EH (cell line): ENCODE measurements at places on chromosomes 11 and 22.

- DNase-seq = no peak
Observed at GRCh38 chr11:116642902-116643301, 129.9 kb downstream of the BUD13 start.

DNA sequence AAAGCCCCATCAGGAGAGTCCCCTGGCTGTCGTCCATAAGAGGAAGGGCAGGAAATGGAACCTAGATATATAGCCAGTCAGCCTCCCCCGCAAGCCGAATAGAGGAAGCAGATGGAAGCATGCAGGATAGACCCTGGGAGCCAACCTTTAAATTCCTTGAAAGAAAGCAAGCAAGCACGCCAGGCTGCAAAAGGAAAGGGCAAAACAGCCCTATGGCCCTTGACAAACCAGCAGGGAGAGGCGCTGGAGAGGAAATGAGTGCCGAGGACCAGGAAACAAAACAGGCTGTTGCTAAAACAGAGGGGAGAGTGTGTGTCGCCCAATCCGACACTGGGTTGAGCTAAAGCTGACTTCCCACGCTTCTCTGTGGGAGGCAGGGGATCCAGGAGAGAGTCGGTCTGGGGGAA lies 203.5 kb upstream of the MTNR1B start:
- no peak for DNase-seq

- DNase-seq = peak; percentile 44
Observed at GRCh38 chr11:82871646-82872045, 28.6 kb downstream of the PRCP start.

- DNase-seq = peak; percentile 56
Observed at GRCh38 chr11:119369132-119369925, 12.2 kb downstream of the USP2 start.

DNA sequence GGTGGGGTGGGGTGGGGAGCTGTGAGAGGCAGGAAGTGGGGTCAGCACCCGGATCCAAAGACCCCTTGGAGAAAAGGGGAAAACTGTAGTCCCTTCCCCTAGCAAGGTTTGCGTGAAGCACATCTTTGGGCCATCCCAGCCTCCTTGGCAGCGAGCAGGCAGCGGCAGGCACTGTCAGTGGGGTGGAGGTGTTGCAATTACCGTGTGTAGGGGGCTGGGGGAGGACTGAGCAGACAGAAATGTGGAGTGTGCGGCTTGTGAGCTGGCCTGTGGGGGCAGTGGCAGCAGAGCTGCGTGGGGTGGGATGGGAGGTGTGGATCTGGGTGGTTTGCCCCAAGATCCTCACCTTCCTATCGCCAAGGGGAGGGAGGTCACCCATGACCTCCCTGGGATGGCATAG lies 16.4 kb downstream of the DAGLA start:
- DNase-seq = no peak

GRCh38 chr11:75733431-75734107 lies 15.9 kb downstream of the MOGAT2 start:
- peak; percentile 6 for DNase-seq

DNA sequence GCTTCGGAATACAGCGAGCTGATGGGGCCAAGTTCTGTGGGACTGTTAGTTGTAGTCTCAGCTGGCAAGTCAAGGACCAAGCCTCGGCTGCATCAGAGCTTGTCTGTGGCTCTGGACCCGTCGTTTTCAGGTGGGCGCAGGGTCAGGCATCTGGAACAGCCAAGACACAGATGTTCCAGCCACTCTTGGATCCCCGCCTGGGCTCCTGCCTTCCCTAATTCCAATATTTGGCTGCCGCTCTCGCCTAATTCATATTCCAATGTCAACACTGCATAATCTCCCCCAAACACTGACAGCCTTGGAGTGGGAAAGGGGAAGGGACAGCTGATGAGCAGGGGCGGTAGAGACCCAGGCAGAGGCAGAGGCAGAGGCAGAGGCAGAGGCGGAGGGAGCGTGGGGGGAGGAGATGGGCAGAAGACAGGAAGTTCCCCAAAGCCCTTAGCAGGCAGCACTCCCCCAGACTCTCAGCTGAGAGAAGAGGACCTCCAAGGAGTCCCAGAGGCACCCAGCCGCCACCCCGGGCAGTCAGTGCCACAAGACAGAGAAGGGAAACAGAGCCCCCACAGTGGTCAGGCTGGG lies 49.6 kb upstream of the SLC35C1 start:
- no peak for DNase-seq

- DNase-seq = peak; percentile 33
Observed at GRCh38 chr22:39967103-39967829, 7.1 kb downstream of the TMA7B start.
